ENCODE measurements at places on chromosomes 13 and 19.

- DNase-seq, result no peak
Measured at GRCh38 chr13:98843482-98843877, 91.0 kb upstream of the SLC15A1 start.

DNA sequence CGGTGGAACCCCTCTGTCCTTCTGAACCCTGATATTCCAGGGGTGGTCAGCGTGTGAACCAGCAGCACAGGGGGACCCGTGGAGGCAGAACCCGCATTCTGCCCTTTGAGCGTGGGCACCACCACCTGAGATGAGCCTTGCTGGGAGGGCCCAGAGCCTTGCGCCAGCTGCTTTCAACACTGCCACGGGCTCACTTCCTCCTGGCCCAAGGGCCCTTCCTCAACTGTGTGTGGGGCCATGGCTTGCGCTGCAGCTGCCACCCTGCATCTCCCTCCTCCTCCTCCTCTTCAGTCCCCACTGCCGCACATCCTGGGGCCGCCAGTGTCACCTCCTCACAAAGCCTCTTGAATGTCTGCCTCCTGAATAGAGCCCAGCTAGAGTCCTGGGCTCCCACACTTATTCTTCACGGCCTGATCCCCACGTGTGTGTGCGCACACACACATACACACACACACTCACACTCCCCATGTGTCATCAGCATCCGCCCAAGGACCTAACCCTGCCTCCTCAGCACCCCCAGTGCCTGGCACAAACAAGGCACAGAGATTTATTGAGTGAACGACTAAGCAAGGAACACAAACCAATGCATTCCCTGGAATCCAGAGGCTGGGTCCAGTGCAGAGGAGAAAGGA, 26.9 kb upstream of the TMEM160 start:
- DNase-seq, result no peak

DNA sequence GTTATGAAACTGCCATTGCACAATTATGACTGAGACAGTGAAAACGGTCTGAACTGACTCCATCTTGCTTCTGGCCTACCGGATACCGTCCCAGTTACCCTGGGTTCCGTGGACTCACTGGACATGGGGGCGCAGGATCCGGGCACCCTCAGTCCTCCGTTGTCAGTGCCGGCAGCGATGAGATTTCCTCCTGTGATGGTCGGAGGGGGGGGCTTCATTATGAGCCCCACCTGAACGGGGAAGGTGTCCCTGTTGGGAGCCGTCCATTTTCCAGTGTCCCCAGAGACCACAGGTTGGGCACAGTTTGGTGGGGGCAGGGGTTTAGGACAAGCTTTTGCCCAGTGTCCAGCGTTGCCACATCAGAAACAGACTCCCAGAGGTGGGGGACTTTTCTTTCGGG, 23.4 kb downstream of the TMEM255B start:
- no peak for DNase-seq

GRCh38 chr13:26448032-26448431, 109.5 kb upstream of the WASF3 start:
- DNase-seq, result no peak

DNA sequence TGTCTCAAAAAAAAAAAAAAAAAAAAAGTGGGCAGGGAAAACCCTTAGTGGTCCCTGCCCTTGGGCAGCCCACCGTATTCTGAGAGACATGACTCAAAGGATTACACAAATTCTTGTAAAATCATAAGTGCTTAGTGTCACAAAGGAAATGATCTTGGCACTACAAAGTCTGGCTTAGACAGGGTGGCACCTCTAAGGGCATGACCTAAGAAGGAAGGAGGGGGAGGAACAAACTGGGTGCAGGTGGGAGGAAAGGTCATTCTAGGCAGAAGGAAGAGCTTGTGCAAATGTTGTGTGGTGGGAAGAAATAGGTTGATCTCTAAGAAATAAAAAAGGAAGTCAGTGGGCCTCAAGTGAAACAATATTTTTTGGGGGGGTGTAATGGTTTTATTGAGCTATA, 10.4 kb downstream of the PNPLA6 start:
- no peak for DNase-seq

DNA sequence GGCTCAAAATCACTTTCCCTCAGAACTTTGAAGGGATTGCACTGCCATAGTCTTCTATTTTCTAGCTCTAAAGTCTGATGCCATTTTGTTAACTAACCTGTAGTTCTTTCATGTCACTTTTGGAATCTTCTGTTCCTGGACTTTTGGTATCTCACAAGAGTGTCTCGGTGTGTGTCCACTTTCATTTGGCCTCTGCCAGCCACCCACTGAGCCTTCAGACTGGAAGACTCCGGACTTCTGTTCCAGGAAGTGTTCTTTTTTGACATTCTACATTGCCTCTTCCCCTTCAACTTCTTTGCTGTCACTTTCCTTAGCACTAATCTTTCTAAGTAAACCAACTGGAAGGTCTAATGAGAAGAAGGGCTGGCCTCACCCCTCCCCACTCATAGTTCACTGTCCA, 25.0 kb upstream of the LAMP1 start:
- DNase-seq, result no peak

- no peak for DNase-seq
Measured at GRCh38 chr19:55626350-55626749, 2.0 kb upstream of the ZNF784 start.

DNA sequence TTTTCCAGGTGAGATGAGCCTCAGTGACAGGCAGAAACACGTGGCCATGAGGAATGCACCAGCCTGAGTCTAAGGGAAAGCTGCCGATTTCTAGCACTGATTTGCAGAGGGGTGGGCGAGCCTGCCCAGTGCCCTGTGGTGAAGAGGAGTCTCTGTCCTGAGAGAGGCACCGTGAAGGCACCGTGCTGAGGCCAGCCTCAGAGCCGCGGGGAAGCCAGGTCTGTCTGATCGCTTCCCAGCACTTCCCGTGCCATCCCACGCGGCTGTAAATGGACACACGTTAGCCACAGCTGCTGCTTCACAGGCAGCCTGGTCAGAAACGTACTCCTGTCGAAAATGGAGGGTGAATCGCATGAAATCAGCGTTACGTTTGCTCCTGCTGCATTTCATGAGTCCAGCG, 79.8 kb downstream of the ATP11A start:
- no peak for DNase-seq

DNA sequence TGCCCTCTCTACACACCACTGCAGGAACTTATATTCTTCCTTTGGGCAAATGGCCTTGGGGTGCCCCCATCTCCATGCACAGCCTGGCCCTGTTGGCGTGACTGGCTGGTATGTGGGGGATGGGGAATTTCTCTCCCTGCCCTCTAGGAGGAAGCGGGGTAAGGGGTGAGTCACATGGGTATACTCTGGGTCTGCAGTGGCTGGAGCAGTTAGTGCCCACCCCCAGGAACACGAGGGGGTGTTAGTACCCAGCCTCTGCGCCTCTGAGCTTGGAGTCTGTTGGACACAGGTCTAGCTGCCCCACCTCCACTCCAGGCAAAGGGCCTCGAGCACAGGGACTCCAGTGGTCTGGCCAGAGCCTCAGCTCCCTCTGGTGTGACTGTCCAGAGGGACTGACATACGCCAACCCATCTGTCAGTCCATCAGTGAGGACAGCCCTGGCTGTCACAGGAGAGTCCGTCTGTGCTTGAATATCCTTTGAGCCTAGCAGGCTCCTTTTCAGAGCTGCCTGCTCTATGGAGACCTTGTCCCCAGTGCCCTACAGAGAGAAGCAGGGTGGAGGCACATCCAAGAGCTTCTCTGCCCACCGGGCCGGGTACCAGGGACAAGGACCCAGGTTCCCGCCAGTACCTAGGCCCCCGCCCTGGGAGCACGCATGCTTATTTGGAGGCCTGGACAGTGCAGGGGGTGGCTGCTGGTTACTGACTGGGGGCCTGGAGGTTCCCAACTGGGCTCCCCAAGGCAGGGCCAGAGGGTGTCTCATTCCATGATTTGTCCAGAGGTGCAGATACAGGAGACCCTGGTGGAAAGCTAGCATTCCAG, 66.6 kb downstream of the CHST8 start:
- DNase-seq, result no peak

DNA sequence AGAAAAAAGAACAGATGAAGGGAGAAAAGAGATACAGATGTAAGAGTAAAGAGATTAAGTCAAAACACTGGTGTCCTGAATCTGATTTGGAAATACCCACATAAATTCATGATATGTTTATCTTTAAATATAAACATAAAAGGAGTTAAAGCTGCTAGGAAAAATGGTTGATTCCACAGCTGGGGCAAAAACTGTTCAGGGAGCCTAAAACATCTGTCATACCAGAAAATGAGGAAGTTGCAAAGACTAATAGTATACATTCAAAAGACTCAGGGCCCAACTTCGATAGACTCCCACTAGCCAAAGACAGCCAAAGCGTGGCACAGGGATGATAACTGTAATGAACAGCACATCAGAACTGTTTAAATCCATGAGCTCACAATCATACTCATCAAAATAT, 62.0 kb downstream of the ABCC4 start:
- no peak for DNase-seq

DNA sequence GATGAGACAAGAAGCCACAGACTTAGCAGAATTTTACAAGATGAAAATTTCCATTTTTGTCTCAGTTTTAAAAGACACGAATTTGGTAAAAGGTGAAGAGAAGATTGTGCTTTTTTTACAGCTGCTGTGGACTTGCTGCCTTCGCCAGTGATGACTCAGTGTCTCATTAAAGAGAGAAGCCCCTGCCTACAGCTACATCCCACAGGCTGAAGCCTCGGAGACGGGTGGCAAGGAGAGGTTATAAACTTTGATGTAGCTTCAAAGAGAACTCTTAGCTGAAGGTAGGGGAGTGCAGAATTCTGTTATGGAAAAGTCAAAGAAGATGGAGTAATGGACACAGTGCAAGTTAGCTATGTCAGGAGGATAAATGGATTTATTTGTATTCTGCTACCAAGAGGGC, 683.4 kb upstream of the ARGLU1 start:
- DNase-seq, result no peak

DNA sequence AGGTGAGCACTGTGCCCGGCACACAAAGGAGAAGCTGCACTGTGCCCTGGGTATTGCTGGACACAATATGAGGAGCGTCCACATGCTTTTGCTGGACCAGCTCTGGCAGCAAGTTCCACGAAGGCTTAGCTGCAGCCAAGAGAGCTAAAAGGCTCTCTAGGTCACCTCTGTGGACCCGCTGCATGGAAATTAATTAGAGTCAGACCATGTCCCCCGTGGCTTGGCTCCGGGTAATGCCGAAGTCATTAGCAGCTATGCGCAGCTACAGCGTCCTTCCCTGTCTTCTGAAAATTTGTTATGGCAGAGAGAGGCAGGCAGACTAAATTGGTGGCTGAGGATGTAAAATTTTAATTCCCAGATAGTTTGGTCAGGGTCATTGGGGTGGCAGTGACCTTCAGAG, 271.5 kb downstream of the SLC7A1 start:
- no peak for DNase-seq

GRCh38 chr13:94544922-94545321, 51.0 kb downstream of the TGDS start:
- DNase-seq, result no peak

DNA sequence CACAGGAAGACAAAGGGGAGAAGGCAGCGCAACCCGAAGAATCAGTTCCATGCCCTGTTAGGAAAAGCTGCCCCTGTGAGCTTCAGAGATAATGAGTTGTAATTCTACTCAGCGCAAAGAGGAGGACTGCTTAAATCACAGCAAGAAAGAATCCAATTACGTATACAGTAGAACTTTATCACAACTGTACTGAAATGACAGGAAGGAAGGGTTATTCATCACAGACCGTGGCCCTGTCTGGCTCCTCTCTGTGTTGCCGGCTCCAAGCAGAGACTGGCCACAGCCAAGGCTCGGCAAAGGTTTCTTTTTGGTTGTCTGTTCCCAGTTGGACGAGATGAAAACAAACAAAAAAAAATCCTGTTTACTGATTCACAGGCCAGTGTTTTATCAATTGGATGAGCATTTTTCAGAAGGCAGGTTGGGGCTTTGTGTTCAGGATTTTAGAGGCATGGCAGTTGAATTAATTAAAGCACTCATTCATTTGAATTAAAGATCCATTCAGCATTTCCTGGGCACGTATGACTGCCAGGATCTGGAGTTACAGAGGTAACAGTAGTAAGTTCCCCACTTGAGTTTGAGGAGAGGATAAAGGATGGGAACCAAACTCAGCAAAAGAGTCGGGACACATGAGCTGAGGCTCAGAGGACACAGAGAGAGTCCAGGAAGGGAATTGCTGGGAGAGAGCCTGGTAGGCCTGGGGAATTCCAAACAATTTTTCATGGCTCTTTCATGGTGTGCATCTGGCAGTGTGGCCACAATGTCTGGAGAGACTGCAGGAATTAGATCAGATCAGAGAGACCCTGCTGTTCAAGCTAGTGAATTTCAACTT, 341.0 kb downstream of the DNAJC15 start:
- DNase-seq, result no peak

DNA sequence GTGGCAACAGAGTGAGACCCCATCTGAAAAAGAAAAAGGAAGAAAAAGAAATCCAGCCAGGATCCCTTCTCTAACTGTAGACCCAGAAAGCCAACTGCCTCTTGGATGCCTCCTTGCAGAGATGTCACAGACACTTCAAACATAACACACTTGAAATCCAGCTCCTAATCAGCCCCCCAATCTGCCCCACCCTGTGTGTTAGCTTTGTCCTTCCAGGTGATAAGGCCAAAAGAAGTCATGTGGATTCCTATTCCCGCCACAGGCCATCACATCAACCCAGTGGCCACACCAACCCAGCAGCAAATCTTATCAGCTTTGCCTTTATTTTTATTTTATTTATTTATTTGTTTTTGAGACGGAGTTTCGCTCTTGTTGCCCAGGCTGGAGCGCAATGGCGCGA, 8.1 kb downstream of the BEST2 start:
- DNase-seq, result no peak

GRCh38 chr19:48804496-48804895, 6.3 kb downstream of the BCAT2 start:
- no peak for DNase-seq

DNA sequence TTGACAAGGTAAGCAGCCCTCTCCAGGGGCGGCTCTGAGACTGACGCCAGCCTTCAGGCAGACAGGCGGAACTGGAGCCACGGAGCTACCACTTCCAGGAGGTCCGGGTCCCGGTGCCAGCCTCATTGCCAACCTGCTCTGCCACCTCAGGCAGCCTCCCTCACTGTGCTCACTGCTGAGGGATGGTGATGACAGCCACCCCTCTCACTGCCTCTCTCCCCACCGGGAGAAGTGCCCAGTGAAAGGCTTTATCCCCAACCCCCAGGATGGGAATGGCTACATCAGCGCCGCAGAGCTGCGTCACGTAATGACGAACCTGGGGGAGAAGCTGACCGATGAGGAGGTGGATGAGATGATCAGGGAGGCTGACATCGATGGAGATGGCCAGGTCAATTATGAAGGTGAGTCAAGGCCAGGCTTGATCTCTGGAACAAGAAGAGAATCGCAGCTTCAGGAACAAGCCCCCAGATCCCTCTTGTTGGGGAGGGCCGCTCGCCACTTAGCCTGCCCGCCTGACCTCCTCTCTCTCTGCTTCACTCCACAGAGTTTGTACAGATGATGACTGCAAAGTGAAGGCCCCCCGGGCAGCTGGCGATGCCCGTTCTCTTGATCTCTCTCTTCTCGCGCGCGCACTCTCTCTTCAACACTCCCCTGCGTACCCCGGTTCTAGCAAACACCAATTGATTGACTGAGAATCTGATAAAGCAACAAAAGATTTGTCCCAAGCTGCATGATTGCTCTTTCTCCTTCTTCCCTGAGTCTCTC, 7.6 kb downstream of the CALM3 start:
- no peak for DNase-seq

Measured in left renal cortex interstitium (tissue), 4 donors.